HCT116 (cell line): ENCODE measurements at places on chromosomes 5 and 9.

- no peak for DNase-seq
Measured at GRCh38 chr5:93602241-93603077, 19.4 kb downstream of the NR2F1 start.

DNA sequence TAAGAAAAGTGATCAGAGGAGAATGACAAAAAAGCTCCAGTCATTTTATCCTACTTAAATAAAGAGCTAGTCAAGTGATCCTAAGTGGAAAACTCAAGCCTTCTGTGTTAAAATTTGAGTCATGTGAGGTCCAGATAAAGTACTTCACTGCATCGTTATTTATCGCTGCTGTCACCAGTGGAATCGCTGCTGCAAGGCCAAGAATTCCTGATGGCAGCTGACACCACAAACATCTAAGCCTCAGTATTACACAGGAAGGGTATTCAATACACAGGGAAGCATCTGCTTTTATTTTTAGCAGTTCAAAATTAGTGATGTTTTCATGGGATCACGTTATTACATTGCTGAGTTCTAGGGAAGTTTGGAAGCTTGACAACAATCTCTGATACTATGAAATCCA is 190.3 kb downstream of the GOLPH3 start:
- DNase-seq: no peak

- no peak for DNase-seq
Measured at GRCh38 chr9:137978262-137978714, 100.7 kb downstream of the CACNA1B start.

DNA sequence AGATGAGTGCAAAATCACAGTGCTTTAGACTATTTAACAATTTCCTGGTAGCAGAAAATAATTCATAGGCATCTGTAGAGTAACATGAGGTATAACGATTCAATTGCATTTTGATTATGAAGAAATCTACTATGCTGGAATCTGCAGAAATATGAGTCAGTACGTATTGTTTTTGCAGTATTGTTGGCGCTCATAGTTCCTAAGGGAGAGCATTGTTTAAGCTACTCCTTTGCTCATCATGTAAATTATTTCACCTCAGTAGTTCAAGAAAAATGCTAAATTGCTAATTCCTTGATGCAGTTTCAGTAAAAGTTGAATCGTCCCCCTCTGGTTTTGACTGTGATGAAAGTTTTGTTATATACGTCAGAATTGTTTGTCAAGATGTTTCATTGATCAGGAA is 458.4 kb downstream of the HINT1 start:
- no peak for DNase-seq

DNA sequence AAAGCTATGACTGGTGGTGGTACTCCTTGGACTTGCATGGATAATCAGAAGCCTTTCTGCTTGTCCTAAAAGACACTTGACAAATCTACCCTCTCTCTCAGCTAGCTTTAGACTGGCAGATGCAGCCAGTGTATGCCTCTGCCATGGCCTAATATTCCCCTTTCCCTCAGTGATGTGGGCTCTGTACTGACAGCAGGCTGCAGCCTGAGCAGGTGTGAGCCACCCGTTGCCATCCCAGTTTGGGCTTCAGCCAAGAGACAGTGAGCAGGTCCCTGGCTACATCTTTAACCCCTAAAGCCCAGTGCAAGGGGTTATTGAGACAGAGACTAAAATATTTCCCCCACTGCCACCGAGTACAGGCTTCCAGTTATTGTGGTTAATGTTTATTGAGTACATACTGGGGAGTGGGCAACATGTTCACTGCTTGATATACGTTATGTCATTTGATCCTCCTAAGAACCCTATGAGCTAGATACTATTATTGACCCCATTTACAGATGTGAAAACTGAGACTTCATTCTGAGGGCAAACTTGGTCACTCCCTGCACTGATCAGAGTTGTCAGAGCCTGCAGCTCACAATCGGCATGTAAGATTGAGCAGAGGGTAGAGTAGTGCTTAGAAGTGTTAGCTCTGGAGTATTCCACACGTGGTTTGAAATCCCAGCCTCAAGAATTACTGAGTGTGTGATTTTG is 254.2 kb downstream of the ARHGAP26 start:
- no peak for DNase-seq

GRCh38 chr5:156505101-156505500 is 178.1 kb downstream of the SGCD start:
- DNase-seq: no peak

DNA sequence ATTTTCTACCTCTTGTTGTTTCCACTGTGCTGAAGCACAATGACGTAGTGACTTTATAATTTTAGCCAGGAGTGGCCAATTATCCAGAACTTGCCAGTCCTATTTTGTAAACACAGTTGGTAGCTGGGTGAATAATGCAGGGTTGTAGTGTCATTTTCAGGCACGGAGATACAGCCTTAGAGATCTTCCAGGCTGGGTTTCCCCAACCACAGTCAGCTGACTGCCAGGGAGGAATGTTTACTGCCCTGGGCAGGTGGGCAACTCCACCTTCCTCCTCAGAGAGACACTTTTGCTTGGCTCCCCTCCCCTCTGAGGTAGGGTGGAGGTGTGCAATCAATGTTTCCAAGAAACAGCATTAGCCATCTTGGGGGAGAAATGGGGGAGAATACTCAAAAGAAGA is 228.1 kb upstream of the NR4A3 start:
- DNase-seq: no peak

GRCh38 chr9:106859957-106860720 is 2.8 kb upstream of the ZNF462 start:
- DNase-seq: peak; percentile 41

DNA sequence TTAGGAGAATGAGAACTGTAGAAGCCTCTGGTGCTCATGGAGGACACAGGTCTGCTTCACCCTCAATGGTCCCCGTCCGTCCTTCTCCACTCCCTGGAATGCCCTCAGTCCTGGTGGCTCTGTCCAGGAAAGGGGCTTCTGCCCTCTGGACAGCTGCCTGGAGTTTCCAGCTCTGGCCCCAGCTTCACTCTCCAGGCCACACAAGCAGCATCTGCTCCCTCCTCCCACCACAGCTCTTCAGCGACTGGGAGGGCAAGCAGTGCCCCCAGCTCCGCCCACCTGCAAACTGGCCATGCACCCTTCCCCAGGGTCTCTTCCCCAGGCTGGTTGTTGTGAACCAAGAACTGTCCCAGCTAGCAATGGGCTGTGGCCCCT is 4.7 kb downstream of the SARDH start:
- no peak for DNase-seq

DNA sequence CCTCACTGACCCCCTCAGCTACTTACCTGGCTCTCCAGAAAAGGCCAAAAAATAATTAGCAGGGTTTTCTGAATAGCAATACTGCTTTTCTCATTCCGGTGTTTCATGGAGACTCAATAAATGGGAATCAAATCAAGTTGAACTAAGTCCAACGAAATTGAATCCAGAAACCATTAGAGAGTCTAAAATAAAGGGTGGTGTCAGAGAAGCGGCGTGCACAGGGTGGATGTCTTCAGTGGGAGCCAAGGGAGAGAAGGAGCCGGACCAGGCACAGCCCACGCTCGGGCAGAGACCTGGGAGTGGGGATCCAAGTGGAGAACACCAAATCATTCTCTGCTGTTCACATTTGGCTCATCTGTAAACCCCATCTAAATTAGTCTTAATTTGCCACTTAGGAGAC is 40.2 kb upstream of the WWC1 start:
- DNase-seq: no peak

GRCh38 chr9:95134457-95134881 is 183.0 kb downstream of the FANCC start:
- DNase-seq: no peak

GRCh38 chr5:77640589-77641396 is 2.3 kb upstream of the OTP start:
- DNase-seq: no peak
